ENCODE measurements at places on chromosomes 12 and 14.

GRCh38 chr14:29900609-29901350 is 26.9 kb downstream of the PRKD1 start:
- no peak for DNase-seq

DNA sequence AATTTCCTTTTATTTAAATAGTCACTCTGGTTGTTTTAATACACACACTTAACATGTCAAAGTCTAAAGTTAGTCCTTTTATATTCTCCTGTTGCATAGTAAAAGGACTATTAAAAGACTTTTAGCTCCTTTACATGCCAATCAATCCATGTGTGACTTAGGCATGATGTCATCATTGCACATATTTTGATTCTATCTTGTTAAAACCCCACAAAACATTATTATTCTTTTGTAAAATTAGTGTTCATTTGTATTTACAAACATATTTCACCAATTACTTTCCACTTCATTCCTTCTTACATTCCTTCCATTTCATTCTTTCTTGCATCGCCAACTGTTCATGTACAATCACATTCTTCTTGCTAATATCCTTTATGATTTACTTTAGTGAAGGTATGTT is 39.6 kb downstream of the TC2N start:
- DNase-seq = no peak

DNA sequence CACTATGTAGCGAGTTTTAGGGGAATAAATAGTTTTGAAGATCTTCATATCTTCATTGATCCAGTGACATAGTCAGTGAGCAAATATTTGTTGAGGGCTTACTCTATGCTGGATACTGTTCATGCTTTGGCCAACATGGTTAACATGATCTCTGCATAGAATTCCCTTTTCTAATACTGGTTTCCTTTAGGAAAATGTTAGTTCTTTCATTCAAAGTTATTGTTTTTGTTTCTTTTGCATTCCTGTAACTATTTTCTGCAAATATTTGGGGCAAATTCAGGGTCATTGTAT is 226.5 kb downstream of the C12orf50 start:
- DNase-seq = no peak

DNA sequence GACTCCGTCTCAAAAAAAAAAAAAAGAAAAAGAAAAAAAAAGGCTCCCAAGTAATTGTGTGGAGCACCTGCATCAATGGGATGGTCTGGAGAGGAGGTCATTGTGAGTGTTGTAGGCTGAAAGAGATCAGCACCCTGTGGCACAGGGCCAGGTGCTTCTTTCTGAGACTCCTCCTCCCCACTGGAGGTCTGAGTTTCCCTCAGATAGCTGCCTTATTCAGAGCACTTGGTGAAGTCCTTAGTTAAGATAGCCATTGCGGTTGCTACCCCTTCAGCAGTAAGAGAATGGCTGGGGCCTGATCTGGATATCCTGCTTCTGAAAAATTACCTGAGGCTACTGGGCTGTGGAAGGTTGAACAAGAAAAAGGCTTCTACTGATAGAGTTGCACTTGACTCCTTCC is 69.8 kb downstream of the ANO6 start:
- no peak for DNase-seq

- DNase-seq = no peak
Measured at GRCh38 chr12:124390442-124391097, 95.7 kb downstream of the RFLNA start.

DNA sequence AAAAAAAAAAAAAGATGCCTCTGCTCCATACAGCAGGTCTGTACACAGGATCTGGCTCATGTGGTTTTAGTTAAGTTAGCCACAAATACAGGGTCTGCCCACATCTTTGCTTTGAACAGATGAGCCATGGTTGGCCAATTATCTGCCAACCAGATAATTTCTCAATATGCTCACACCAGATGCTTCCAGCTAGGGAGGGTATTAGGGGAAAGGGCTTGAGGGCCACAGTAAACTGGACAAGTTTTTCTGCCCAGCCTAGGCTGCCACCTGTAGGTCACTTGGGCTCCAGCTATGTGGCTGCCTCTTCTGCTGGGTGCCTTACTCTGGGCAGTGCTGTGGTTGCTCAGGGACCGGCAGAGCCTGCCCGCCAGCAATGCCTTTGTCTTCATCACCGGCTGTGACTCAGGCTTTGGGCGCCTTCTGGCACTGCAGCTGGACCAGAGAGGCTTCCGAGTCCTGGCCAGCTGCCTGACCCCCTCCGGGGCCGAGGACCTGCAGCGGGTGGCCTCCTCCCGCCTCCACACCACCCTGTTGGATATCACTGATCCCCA is 776 bp downstream of the RDH5 start:
- DNase-seq = peak; percentile 20

DNA sequence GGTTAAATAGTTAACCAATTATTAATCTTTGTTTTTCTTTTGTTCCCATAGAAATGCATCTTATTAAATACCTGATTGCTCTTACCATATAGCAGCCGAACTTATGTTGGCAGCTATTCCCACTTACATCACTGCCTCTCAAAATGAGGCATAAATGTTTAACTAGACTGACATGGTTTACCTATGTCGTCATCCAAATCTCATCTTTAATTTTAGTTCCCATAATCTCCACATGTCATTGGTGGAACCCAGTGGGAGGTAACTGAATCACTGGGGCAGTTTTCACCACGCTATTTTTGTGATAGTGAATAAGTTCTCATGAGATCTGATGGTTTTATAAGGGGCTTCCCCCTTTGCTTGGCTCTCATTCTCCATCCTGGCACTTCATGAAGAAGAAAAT is 499.2 kb upstream of the ATP2B1 start:
- DNase-seq = no peak

DNA sequence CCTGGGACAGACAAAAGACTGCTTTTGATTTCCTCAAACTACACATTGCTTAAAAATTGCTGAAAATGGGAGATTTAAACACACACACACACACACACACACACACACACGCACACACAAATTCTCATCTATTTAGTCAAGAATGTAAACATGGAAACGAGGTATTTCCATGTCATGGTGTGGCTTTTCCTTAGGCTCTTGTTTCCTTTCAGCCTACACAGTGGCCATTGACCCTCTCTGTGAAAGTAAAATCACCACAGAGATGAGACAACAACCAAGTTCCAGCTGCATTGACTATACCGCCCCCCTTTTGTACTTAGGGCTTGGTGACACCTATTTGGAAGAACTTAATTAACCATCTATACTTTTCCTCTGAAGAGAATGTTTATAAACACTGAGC is 41.9 kb downstream of the TTC8 start:
- DNase-seq = no peak

DNA sequence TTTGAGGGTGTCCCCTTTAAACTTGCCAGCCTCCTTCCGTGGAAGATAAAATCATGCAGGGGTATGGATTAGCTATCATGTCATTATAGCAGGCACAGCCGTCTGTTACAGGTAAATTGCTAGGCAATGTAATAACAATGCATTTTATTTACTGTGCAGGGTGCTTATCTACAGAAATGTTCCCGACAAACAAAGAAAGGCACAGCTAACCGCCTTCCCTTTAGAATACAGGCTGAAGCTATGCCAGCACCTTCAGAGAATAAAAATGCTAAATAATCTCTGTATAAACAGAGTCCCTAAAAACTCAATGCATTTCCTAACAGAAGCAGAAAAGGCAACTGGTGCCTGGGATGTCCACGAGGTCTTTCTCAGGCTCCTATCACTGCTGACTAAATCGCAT is 239.2 kb downstream of the SPTSSA start:
- no peak for DNase-seq

DNA sequence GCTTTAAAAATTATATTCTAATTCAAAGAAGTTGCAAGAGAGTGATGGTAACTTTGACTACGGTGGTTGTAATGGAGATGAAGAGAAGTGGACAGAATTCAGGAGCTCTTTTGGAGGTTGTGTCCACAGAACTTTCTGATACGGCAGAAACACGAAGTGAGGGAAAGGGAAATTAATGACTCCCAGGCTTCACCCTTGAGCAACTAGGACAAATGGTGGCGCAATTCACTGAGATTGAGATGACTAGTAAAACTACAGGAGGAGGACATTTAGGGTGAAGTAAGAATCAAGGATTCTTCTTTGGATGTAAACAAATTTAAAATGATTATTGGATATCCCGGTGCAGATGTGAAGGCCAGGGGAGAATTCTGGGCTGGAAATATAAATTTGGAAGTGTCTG is 212.6 kb downstream of the PTPRO start:
- DNase-seq = no peak

DNA sequence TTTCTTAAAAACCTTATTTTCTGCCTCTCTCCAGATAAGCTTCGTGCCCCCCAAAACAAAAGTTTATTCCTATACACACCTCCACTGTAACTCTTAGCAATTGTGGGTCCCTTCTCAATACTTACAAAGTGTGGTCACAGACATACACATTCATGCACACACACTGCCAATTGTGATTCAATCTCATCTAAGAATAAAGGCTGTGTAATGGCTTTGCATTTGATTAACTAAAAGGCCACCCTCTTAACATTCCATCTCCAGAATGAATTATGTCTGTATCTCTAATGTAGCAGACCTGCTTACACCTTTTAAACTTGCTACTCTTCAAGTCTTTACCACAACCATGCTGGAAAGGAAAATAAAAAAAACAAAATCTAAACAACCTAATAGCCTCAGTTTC is 49.5 kb downstream of the MYF5 start:
- no peak for DNase-seq

GRCh38 chr14:30214461-30215090 is 286.9 kb upstream of the PRKD1 start:
- DNase-seq = peak; percentile 52

GRCh38 chr14:37232907-37233481 is 35.3 kb downstream of the MIPOL1 start:
- DNase-seq = no peak

DNA sequence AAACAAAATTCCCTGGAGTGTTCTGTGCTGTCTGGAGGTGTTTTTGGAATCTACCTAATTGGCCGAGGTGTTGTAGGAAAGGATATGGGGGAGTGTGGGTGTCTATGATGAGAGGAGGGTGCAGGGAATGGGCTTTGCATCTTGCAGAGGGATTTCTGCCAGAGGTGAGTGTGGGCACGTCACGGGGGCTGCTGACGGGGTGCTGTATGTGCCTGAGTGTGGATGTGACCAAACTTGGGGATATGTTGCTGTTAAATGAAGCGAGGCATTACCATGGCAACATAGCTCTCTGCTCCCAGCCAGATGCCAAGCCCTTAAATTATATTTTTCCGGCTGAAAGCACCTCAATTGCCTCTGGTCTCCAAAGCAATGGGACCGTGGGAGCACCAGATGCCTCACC is 44.3 kb upstream of the SPTLC2 start:
- DNase-seq = no peak

- no peak for DNase-seq
Measured at GRCh38 chr12:24909667-24910066, 39.2 kb downstream of the BCAT1 start.

DNA sequence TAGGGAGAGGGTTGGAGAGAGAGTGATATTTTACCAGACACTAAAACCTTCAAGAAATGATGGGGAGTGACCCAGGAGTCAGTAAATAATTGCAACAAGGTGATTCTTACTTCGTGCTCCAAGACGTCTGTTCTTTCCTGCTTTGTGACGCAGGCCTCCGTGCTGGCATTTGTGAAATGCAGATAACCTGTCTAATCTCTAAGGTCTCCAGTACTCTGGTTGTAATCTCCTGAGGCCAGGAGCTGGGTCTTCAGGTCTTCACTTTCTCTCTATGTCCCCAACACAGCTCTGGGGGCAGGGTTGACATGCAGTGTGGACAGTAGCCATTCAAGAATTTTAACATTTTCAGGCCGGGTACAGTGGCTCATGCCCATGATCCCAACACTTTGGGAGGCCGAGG is 53.1 kb downstream of the CD9 start:
- no peak for DNase-seq

DNA sequence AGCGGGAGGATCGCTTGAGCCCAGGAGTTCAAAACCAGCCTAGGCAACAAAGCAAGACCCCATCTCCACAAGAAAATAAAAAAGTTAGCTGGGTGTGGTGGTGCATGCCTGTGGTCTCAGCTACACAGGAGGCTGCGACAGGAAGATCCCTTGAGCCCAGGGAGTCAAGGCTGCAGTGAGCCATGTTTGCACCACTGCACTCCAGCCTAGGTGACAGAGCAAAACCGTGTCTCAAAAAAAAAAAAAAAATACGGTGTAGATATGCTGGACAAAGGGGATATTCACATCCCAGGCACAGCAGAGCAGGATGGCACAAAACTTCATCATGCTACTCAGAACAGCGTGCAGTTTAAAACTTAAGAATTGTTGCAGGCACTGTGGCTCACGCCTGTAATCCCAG is 24.8 kb upstream of the STRN3 start:
- DNase-seq = no peak

GRCh38 chr12:109120557-109120956 is 4.2 kb downstream of the ACACB start:
- no peak for DNase-seq

- DNase-seq = no peak
Measured at GRCh38 chr12:89494411-89495231, 30.0 kb downstream of the GALNT4 start.

DNA sequence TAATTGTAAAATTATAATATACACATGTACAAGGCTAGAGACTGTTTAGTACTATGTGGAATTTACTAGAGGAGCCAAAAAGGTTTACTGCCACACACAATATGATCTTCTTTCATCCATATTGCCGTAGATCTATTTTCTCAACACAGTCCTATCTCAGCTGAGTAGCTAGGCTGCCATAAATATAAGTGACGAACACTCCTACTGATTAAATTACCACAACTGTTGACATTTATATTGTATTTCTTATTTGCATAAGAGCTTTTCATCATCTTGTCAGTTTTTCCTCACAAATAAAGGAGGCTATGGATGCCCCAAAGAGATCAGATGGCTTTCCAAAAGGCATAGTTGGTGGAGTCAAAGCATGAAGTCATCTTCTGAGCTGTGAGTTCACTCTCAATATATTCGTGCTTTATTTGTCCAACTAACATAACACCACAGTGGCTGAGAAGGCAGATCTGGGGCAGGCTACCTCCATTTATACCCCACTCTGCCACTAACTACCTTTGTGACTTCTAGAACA is 78.6 kb downstream of the CCDC59 start:
- peak; percentile 53 for DNase-seq

DNA sequence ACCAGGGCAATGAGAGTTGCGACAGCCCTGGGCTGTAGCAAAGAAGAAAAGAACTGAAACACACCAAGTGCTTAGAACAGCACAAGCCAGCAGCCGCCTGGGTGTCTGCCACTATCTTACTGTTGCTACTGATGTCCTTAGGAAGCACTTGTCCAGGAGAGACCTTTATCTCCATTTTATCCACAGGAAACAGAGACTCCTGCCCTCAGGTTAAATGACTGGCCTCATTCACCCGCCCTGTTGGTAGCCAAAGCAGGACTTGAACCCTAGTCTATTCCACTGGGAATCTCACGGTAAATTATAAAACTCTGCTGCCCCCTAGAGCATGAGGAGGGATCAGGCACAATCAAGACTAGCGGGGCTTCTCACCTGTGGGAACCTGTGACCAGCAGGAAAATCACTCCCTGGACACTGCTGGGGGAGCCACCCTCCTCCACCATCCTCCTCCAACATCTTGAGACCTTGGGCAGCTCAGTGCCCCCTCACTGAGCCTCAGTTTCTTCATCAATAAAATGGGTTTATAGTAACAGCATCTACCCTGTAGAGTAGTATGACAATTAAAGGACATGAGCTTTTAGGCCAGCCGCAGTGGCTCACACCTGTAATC is 20.5 kb upstream of the TESC start:
- DNase-seq = peak; percentile 79

- DNase-seq = no peak
Measured at GRCh38 chr12:28035500-28035899, 63.0 kb upstream of the PTHLH start.

Data from NCI-H526 (cell line).